ENCODE measurements at places on chromosomes 5 and 9.

- peak; percentile 68 for DNase-seq
Measured at GRCh38 chr9:5557606-5558587, 47.6 kb downstream of the PDCD1LG2 start.

DNA sequence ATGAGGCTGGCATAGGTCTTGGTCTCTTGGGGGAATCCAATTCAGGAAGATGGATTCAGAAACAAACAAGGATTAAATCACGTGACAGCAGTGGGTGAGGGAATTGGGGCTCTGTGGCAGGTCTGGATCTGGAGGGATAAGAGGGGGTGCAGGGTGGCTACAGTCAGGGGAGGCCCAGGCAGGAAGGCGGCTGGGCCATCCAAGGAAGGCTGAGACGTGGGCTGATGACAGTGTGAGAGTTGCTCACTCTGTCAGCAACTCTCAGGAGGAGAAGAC, 65.8 kb upstream of the COL5A1 start:
- no peak for DNase-seq

DNA sequence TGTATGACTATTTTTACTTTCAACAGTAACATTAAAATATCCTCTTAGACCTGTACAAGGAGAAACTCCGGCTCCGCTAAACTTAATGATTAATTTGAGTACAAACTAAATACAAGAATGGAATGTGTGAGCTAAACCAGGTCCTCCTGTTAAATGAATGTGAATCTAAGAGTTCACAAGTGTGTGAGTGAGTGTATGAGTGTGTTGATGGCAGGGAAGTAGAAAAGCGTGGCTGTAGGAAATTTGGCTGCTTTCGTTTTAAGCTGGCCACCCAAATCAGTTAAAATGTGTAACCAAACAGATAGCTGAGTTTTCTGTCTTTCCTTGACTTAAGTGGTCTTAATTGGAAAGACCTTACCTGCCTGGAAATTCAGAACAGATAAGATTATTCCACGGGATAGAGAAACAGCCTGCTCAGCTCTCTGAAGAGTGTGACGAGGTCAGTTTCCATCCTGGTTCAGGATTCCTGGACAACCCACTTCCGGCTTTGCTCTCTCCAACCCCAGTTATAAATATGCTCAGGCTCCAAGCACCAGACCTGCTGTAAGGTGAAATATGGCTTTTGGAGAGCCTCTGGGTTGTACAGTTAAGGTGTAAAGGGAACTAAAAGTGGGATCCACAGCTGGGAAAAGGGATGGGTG, 908.6 kb upstream of the EDIL3 start:
- DNase-seq, result no peak

DNA sequence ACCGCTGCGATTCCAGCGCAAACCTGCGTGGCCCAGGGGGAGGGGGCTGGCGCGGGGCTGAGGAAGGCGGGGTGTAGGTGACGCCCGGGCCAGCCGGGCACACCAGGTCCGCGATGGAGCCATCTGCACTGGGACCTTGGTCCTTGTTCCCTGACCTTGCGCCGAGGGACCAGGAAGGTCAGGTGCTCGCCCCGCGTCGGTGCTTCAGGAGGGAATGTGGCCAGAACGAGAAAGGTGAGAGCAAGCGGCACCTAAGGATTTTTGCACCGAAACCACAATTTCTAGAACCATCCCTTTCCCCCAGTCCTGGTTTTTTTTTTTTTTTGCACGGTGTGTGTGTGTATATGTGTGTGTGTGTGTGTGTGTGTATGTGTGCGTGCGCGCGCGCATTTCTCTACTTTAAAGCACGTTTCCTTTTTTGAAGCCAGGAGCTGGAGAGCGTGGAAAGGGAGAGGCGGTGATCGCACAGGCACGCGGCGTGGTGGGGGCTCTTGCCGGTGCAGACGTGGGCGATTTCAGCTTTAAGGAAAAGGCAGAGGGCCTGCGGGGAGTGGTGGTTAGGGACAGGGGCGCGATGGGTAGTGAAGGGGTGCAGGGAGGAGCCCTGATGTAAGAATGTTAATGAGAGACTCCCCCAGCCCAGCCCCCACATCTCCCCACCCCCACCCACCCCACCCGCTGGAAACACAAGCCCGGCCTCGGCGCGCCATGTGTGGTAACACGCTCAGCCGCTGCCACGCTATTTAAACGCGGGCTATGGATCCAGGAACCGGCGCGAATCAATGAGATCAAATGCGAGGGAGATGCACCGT, at the start of gene NPR3:
TSS of gene NPR3 (plus strand) at position 772 of the 812 bp plus-strand sequence. CDS start 456 bp downstream, outside the sequence.
- no peak for DNase-seq

GRCh38 chr5:95113489-95113888, 171.4 kb downstream of the MCTP1 start:
- no peak for DNase-seq

- DNase-seq, result no peak
Measured at GRCh38 chr9:28696960-28697359, 1123.7 kb upstream of the C9orf72 start.

- DNase-seq, result no peak
Measured at GRCh38 chr9:94801681-94802080, 75.2 kb downstream of the AOPEP start.

DNA sequence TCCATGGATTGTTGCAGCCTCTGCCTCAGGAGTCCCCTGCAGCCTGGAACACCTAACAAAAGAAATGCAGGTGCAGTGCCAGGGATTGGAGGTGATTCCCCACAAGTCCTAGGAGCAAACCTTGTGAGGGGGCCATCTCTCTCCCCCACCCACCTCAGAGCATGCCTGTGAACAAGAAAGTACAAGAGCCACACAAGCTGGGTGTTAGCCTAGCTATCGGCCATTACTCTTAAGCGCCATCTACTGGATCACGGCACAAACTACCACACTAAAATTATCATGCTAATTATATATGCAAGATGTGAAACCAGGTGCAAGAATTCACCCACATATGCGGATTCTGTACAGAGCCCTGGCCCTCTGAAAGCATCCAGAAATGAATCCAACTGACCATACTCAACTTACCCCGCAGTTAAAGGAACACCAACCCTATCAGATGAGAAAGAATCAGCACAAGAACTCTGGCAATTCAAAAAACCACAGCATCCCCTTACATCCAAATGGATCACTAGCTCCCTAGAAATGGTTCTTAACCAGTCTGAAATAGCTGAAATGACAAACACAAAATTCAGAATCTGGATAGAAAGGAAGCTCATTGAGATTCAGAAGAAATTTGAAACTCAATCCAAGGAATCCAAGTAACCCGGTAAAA, 16.5 kb upstream of the PRSS3 start:
- DNase-seq, result peak; percentile 61

DNA sequence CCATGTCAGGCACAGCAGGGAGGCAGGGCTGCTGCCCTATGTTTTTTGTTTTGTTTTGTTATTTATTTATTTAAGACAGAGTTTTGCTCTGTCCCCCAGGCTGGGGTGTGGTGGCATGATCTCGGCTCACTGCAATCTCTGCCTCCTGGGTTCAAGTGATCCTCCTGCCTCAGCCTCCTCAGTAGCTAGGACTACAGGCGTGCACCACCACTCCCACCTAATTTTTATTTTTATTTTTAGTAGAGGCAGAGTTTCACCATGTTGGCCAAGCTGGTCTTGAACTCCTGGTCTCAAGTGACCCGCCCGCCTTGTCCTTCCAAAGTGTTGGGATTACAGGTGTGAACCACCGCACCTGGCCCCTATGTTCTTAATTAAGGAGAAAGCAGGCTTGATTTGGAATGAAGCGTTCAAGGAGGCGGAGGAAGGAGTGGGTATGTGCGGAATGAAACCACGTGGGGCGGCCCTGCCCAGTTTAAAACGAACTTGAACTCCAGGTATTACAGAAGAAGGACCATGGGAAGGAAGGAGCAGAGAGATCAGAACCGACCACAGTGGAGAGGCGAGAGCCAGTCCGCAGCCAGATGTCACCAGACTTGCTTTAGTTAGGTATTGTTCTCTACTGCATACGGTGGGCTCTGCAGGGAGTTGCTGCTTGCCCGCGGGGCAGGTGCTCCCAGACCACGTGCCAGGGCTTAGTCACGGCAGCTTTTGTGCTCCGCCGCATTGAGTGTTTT, 34.9 kb upstream of the EPB41L4B start:
- no peak for DNase-seq

DNA sequence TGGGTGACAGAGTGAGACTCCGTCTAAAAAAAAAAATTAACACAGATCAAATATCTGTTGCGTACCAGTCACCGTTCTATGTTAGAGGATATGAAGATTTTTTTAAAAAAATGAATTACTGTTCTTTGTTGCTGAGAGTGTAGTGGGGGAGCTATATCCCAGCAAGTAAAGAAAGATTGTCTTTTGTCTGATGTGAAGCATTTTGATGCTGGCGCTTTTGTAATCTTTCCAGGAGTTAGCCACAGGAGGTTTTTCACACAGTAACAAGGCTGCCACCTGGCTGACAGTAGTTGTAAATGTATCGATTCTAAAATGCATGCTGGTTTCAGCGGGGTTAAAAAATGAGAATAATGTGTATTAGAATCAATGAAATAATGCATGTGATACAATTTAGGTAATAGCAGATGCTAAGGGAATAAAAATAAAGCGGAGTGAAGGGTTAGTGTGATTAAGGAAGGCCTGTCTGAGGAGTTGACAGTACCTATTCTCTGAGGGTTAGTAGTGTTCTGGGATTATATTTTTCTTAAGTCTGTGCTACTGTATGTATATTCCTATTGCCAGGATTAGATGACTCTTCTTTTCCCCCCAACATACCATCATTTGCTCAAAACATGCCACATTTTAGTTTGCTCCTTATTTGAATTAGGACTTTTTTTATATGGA, 3.4 kb downstream of the LMNB1 start:
- DNase-seq, result peak; percentile 60

Data from CD4-positive, alpha-beta memory T cell (primary cell).